Stimulated activated CD4-positive, alpha-beta T cell treated with anti-CD3 and anti-CD28 coated beads, TNF-alpha, amount 100 ng/mL, for 1 hour (primary cell): ENCODE measurements at places on chromosomes 1 and 21.

- DNase-seq: no peak
Measured at GRCh38 chr21:9763807-9764206, 757.6 kb upstream of the TPTE start.

DNA sequence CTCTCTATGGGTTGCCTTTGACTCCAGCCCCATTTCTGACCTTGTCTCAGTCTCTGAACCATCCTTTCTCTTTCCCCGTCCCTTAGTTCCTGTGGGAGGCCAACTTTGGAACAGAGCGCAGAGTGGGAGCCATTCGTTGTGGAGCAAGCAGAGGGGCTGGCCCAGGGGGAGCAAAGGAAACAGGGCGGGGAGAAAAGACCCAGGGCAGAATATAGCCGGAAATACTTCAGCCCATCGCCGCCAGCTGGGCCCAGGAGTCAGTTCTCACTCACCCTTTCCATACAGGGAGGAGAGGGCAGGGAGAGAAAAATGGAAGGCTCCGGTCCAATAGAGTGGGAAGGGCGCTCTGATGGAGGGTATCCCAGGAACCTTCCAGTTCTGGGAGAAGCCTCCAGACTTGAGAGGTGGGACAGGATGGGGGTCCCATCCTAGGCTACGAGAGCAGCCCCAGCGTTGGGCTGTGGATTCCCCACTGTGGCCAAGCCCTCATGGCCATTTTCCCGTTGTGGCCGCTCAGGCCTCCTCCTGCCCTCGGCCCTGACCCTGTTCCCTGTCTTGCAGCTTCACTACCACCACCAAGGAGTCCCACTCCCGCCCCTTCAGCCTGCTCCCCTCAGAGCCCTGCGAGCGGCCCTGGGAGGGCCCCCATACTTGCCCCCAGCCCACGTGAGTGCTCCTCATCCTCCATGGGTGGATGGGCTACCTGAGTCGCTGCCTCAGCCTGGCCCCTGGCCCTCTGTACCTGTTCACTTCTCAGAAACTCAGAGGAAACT lies 10.9 kb downstream of the PEAR1 start:
- no peak for DNase-seq

- no peak for DNase-seq
Measured at GRCh38 chr1:73306899-73307555, 890.9 kb downstream of the LRRIQ3 start.

GRCh38 chr1:37759451-37759850 lies 5.5 kb downstream of the EPHA10 start:
- no peak for DNase-seq

GRCh38 chr1:164560121-164560541 lies 1.1 kb downstream of the PBX1 start:
- no peak for DNase-seq

- DNase-seq: no peak
Measured at GRCh38 chr21:45074818-45075595, 627 bp downstream of the ADARB1 start.

DNA sequence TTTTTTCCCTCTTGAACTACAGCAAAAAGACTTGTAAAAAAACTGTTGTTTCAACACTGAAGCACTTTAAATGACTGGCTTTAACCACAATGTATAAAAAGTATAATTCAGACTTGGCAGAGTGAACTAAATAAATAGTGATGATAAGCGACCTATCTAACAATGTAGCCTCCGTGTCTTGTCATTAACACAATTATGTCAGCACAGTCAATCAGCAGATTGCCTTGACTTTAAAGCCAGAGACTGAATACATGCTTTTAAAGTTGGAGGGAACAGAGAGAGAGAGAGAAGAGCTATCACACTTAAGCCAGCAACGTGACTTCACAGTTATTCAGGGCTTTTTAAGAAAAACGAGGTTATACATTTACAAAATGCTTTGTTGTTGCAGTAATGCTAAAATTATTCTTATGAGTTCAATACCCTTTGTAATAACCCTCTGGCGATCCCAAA lies 378.1 kb downstream of the LMO4 start:
- no peak for DNase-seq

DNA sequence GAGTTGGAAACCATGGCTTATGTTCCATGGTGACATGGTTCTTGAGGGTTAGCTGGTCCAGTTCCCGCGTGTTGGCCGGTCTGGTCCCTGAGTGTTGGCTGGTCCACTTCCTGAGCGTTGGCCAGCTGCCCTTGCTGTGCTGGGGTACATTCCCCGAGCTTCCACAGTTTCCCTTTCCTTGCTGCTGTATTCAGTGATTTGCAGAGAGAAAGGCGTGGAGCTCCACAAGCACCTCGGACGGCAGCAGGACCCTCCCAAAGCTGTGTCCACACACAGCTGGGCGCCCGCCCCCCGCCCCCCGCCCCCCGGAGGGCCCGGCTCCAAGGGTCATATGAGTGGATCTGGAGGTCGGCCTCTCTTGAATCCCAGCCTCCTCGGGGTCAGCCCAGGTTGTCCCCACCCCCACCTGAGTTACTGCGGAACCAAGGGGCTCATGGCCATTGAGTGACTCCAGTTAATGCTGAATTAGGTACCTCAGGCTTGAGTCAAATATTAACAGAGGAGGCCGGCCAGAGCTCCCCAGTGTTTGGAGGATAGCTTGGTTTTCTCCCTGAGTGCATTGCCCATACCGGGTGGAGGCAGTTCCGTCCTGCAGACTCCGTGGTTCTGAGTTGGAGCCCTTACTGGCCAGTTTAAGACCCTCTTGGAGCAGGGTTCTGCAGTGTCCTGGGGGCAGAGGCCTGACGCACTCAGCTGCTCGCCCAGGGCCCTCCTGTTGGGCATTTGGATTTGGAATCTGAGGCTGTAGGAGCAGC lies 18.4 kb downstream of the COL18A1 start:
- no peak for DNase-seq

DNA sequence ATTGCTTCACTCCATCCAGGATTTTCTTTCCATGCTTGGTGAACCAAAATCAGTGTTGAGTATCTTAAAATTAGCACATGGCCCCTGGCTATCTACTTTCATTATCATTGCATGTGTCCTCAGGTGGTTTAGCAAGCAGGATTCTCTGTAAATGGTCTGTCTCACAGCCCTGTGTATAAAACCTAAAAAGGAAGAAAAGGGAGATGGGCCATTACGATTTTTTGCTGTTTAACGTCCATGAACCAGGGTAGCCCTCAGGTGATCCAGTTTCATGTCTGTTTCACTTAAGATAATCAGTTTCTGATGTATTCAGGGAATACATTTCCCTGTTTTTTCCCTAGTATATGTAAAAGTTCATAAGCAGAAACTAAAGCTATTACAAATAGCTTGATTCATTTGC lies 238.2 kb downstream of the NFIA start:
- no peak for DNase-seq

- no peak for DNase-seq
Measured at GRCh38 chr1:68906431-68906830, 409.5 kb upstream of the DEPDC1 start.

GRCh38 chr21:25507522-25507921 lies 99.8 kb downstream of the MRPL39 start:
- no peak for DNase-seq

DNA sequence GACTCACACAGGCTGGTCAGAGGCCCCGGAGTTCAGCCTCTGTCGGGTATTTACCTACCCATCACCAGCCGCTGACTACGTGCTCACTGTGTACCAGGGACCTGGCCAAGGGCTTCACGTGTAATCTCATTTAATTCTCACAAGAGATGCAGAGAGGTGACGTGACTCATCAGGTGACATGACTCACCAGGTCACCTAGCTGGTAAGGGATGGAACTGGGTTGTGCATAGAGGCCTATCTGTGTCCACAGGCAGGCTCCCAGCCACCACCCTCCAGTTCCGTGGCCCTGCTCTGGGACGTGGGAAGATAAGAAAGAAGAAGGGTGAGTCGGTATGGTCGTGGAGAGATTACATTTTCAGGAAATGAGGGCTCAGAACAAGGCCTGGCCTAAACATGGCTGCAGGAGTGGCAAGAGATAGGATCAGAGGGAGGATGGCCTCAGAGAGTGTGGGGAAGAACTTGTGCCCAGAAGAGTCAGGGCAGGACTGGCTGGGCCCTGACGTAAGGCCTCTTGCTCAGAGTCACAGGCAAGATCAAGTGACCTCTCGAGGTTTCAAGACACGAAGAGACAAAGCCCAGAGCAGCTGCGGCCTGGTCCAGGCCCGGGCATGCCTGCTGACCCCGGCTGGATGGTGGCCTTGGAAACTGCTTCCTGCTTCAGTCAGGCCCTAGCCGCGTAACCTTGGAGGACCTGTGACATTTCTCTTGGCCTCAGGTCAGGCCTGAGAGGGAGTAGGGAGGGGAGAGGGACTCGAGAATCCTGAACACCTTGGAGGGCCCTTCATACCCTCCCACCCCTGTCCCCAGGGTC lies 52.7 kb upstream of the WASF2 start:
- no peak for DNase-seq
